ENCODE measurements at places on chromosomes 1 and 21. TPM values are rescaled to one million over a fixed set of nuclear protein-coding genes. Genes with fewer than 3 reads are reported as not detected.
A peak's percentile ranks its signal among the peaks of the same experiment; 100 is the strongest.

GRCh38 chr1:150516050-150516591 is 569 bp downstream of the FALEC start:
- H3K4me1 ChIP-seq = no peaks in the 10 kb centered on the region
- peak overlapping the region; percentile 53 for H3K4me3 ChIP-seq
- H3K27me3 ChIP-seq = no peaks in the 10 kb centered on the region
- DNase-seq = no peak

Gene TM2D1
- total RNA-seq = 79.0 TPM

DNA sequence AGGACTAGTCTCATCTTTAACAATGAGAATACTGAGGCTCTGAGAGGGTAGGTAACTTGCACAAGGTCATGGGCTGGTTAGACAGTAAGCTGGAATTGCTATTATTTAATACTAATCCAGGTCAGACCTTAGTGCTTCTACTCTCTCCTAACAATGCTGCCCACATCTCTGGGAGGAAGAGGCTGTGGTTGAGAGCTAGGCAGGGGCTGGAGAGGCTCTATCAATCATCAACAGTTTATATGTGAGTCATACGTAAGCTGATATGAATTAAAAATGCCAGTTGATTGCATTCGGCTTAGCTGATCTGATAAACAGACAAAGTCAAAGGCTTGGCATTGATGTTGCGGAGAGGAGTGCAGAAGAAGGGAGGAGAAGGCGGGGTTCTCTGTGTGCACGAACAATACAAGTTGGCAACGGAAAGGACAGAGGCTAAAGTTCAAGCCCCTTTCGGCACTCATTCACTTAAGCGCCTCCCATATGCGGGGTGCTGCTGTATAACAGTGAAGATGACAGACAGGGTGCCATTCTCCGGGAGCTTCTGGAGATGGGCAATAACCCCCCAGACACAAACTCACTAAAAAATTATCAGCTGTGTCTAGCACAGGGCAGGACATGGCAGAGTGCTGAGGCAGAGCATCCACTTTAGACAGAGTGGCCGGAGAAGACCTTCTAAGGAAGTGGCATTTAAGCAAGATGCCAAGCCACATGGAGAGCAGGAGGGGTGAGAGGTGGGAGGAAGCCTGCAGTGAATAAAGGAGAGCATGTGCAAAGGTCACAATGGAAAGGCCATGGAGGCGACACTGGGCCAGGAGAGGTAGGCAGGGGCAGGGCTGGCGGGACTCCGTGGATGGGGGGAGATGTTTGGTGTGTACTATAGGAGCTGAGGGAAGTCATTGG is 195.2 kb downstream of the ZSCAN20 start:
- DNase-seq = no peak
- H3K27me3 ChIP-seq = no peaks in the 10 kb centered on the region
- H3K4me3 ChIP-seq = no peak overlapping the region
- H3K36me3 ChIP-seq = no peaks in the 10 kb centered on the region
- no peaks in the 10 kb centered on the region for H3K4me1 ChIP-seq
- H3K27ac ChIP-seq = no peak overlapping the region

DNA sequence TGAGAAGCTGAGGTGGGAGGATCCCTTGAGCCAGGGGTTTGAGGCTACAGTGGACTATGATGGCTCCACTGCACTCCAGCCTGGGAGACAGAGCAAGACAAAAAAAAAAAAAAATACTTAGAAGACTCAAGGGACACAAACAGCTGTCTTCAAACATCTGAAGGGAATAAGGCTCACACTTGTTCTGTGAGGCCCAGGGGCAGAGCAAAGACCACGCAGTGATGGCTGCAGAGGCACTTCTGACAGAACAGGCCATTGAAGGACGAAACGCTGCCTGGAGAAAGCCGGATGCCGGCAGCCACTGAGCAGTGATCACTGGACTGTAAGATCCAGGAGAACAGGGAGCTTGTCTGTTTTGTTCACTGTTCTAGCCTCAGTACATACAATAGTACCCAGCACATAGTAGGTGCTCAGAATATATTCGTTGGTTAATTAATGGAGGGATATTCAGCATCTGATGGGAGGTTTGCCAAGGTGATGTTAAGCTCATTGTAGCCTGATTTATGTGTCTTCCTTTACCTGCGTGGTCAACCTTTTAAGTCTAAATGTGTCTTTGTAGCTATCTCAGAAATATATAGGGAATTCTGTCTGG is 12.1 kb upstream of the NDC1 start:
- H3K27me3 ChIP-seq = no peaks in the 10 kb centered on the region
- no peak for DNase-seq
- no peak overlapping the region for H3K27ac ChIP-seq
- H3K4me3 ChIP-seq = no peak overlapping the region
- peaks cover 33% of the 10 kb centered on the region for H3K36me3 ChIP-seq
- no peaks in the 10 kb centered on the region for H3K4me1 ChIP-seq

- no peaks in the 10 kb centered on the region for H3K36me3 ChIP-seq
- peaks cover 3% of the 10 kb centered on the region for H3K27me3 ChIP-seq
- H3K4me3 ChIP-seq = no peak overlapping the region
- H3K27ac ChIP-seq = no peak overlapping the region
These were observed 47.3 kb upstream of the ST6GALNAC5 start for GRCh38 chr1:76820028-76820427.

GRCh38 chr1:162357681-162358266 is 18.9 kb downstream of the SPATA46 start:
- H3K36me3 ChIP-seq = no peaks in the 10 kb centered on the region
- no peaks in the 10 kb centered on the region for H3K27me3 ChIP-seq
- DNase-seq = no peak
- no peak overlapping the region for H3K4me3 ChIP-seq
- no peak overlapping the region for H3K27ac ChIP-seq

- no peaks in the 10 kb centered on the region for H3K27me3 ChIP-seq
- no peak overlapping the region for H3K27ac ChIP-seq
- no peak for DNase-seq
- no peak overlapping the region for H3K4me3 ChIP-seq
- no peaks in the 10 kb centered on the region for H3K4me1 ChIP-seq
- no peaks in the 10 kb centered on the region for H3K36me3 ChIP-seq
These were observed 172.6 kb downstream of the PLA2G4A start for GRCh38 chr1:187001198-187001889.

DNA sequence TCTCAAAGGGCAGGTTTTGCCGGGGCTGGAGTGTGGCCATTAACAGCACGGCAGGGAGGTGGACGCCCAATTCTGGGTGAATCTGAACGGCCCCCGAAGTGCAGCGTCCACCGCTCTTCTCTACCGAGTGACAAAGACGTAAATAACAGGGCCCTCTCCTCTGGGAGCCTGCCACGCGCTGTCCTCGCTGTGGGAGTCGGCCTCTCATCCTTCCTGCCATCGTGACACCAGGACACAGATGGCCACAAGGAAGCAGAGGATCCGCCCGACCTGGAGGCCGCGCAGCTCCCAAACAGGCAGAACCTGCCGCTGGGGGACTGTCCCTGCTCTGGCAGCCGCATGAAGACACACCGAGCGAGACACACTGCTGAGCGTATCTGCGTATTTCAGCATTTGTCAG is 12.1 kb upstream of the CDK11B start:
- no peaks in the 10 kb centered on the region for H3K27me3 ChIP-seq
- no peaks in the 10 kb centered on the region for H3K4me1 ChIP-seq
- no peak overlapping the region for H3K4me3 ChIP-seq
- no peak overlapping the region for H3K27ac ChIP-seq
- no peak for DNase-seq

Gene ATP1A4
- not detected for total RNA-seq

Gene AIRE
- not detected for total RNA-seq

Gene CFAP74
- not detected for total RNA-seq

GRCh38 chr1:119310301-119310700 is 58.3 kb upstream of the HAO2 start:
- DNase-seq = no peak
- no peaks in the 10 kb centered on the region for H3K4me1 ChIP-seq

Gene OR14A2
- not detected for total RNA-seq

- H3K27ac ChIP-seq = no peak overlapping the region
- no peak overlapping the region for H3K4me3 ChIP-seq
- H3K27me3 ChIP-seq = no peaks in the 10 kb centered on the region
- no peaks in the 10 kb centered on the region for H3K4me1 ChIP-seq
- DNase-seq = no peak
- no peaks in the 10 kb centered on the region for H3K36me3 ChIP-seq
These were observed 17.3 kb upstream of the FHAD1 start for GRCh38 chr1:15229707-15230131.

GRCh38 chr1:41983451-41983850 is 64.7 kb upstream of the HIVEP3 start:
- no peaks in the 10 kb centered on the region for H3K27me3 ChIP-seq
- H3K27ac ChIP-seq = no peak overlapping the region
- DNase-seq = no peak
- no peak overlapping the region for H3K4me3 ChIP-seq
- no peaks in the 10 kb centered on the region for H3K36me3 ChIP-seq

Gene PTPRU
- total RNA-seq = 15.9 TPM

Gene LENEP
- total RNA-seq = not detected

DNA sequence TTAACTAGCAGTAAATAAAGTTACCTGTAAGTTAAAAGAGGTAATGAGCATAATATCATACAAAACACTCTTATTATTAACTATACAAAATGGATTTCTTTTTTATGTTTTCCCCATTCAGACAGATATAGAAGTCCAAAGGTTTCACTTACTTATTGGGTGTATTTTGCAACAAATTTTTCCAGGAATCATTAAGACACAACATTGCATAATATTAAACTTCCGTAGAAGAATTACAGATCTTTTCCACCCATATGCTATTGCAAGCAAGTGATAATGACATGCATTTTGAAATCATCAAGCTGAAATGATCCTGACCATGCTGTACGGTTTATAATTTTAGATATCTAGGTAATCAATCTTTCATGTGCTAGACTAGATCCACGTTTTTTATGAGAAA is 957.0 kb downstream of the NCAM2 start:
- no peak for DNase-seq
- no peak overlapping the region for H3K4me3 ChIP-seq
- H3K4me1 ChIP-seq = no peaks in the 10 kb centered on the region

Gene IL23R
- total RNA-seq = not detected

DNA sequence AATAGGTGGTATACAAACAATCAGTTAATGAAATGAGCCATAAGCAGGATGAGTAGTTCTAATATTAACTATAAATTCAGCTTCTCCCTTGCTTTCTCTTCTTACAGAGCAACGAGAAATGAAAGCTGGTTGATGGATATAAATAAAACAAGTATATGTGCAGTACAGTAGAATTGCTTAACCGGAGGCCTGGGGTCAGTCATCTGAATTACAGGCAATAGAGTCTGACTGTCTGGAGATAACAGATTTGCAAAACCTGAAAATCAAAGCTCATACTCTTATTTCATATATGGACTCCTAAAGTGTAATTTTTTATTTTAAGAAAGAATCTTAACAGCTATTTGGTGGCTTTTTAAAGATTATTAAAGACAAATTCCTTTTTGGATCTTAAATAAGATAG is 43.1 kb upstream of the SGIP1 start:
- H3K4me1 ChIP-seq = peaks cover 10% of the 10 kb centered on the region
- H3K27ac ChIP-seq = no peak overlapping the region
- no peak overlapping the region for H3K4me3 ChIP-seq
- no peak for DNase-seq
- no peaks in the 10 kb centered on the region for H3K27me3 ChIP-seq
- no peaks in the 10 kb centered on the region for H3K36me3 ChIP-seq

Gene GFI1
- 0.30 TPM for total RNA-seq

GRCh38 chr1:156796340-156797097 is 20.1 kb downstream of the SH2D2A start:
- H3K4me3 ChIP-seq = no peak overlapping the region
- no peaks in the 10 kb centered on the region for H3K4me1 ChIP-seq
- peaks cover 97% of the 10 kb centered on the region for H3K36me3 ChIP-seq
- H3K27ac ChIP-seq = no peak overlapping the region
- H3K27me3 ChIP-seq = no peaks in the 10 kb centered on the region

GRCh38 chr21:15088488-15088887 is 23.7 kb upstream of the NRIP1 start:
- no peaks in the 10 kb centered on the region for H3K4me1 ChIP-seq
- no peak for DNase-seq

GRCh38 chr1:217867446-217867995 is 236.4 kb downstream of the SPATA17 start:
- no peak overlapping the region for H3K27ac ChIP-seq
- no peaks in the 10 kb centered on the region for H3K4me1 ChIP-seq
- no peaks in the 10 kb centered on the region for H3K36me3 ChIP-seq
- H3K27me3 ChIP-seq = no peaks in the 10 kb centered on the region
- no peak for DNase-seq
- H3K4me3 ChIP-seq = no peak overlapping the region

- H3K36me3 ChIP-seq = peaks cover 8% of the 10 kb centered on the region
- H3K4me1 ChIP-seq = no peaks in the 10 kb centered on the region
- H3K4me3 ChIP-seq = no peak overlapping the region
- no peak for DNase-seq
These were observed 6.4 kb upstream of the IKBKE start for GRCh38 chr1:206463911-206464310.

DNA sequence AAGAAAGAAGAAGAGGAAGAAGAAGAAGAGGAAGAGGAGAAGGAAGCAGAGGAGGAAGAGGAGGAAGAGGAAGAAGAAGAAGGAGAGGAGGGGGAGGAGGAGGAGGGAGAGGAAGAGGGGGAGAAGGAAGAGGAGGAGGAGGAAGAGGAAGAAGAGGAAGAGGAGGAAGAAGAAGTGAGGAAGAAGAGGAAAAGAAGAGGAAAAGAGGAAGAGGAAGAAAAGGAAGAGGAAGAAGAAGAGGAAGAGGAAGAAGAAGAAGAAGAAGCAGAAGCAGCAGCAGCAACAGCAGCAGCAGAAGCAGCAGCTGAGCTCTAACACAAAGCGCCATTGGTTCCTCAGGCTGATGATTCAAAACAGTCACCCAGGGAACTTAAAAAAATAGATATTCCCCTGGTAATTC is 34.0 kb downstream of the DNAI4 start:
- no peak overlapping the region for H3K4me3 ChIP-seq
- no peak overlapping the region for H3K27ac ChIP-seq
- no peak for DNase-seq
- H3K4me1 ChIP-seq = no peaks in the 10 kb centered on the region

DNA sequence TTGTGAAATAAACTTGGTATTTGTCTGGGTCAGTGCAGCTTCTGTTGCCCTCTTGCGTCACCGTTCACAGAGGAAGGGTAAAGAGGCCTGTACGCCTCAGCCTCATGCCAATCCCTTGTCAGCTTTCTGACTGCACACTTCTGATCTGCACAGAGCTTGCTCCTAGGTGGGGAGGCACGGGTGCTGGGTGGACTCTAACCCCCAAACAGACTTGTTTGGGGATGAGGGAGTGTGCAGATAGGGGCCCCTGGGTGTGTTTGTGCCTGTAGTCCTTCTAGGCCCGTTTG is 803 bp upstream of the B4GALT2 start:
- no peak for DNase-seq
- H3K27me3 ChIP-seq = no peaks in the 10 kb centered on the region
- H3K4me3 ChIP-seq = no peak overlapping the region
- H3K4me1 ChIP-seq = peaks cover 3% of the 10 kb centered on the region
- peaks cover 21% of the 10 kb centered on the region for H3K36me3 ChIP-seq

Gene BATF3
- total RNA-seq = 3.3 TPM

All from right atrium auricular region (tissue), 2 donors.